ENCODE measurements at places on chromosomes 6 and 20.

DNA sequence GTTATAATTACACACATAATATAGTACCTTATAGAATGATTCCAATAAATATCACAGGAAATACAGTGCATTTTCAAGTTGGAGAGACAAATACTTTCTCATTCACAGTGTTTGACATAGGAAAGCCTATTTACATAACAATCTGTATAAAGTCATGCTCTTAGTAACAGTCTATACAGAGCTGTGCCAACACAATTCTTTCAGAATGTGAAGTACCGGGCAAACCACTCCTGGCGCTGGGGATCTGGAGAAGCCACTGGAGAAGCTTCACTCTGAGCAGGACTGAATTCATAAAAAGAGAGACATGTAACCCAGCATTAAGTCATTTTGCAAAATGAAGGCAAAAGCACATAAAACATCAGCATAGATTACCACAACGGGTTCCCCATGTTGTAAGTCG, 24.9 kb upstream of the MCM9 start:
- no peak for DNase-seq

- no peak for DNase-seq
These were observed 135.8 kb upstream of the NEDD9 start for GRCh38 chr6:11368264-11368663.

DNA sequence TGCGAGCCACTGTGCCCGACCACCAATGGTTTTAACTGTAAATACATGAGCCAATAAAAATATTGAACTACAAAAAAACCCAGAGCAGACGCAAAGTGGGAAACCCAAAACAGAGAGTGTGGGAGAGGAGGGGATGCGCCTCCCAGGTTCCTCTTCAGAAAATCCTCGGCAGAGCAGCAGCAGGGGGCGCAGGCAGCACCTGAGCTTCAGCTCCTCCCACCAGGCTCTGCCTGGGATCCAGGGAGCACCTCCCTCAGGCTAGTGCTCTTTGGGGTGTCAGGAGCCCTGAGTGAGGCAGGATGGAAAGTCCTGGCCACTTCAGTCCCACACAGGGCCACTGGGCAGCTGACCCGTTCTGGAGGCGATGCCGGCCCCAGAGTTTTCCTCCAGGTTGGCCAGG, 536.9 kb upstream of the CDH4 start:
- DNase-seq: no peak

- no peak for DNase-seq
These were observed 107.0 kb downstream of the STXBP5 start for GRCh38 chr6:147311218-147311617.

- DNase-seq: no peak
These were observed 54.7 kb downstream of the OR2B6 start for GRCh38 chr6:28011722-28012121.

DNA sequence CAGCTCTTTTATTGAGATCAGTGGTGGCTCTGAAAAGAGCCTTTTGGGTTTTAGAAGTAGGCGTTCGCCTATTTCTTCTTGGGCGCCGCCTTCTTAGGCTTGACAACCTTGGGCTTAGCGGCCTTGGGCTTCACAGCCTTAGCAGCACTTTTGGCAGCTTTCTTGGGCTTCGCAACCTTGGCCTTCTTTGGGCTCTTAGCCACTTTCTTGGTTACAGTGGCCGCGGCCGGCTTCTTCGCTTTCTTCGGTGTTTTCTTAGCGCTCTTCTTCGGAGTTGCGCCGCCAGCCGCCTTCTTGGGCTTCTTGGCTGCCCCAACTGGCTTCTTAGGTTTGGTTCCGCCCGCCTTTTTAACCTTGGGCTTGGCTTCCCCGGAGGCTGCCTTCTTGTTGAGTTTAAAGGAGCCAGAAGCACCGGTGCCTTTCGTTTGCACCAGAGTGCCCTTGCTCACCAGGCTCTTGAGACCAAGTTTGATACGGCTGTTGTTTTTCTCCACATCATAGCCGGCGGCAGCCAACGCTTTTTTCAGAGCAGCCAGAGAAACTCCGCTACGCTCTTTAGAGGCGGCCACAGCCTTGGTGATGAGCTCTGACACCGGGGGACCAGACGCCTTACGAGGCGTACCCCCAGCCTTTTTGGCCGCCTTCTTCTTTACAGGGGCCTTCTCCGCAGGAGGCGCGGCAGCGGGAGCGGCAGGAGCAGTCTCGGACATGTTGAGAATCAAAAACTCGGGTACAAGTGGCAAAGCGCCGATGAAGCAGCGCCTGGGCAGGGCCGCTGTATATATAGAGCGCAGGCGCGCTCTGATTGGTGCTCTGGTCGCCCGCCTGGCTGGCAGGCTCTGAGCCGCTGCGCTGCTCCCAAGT, 31.3 kb upstream of the HFE start:
- peak; percentile 93 for DNase-seq

GRCh38 chr6:168616816-168617765, 176.1 kb downstream of the SMOC2 start:
- DNase-seq: no peak

- DNase-seq: no peak
These were observed 298.4 kb downstream of the UTRN start for GRCh38 chr6:144583614-144583954.

DNA sequence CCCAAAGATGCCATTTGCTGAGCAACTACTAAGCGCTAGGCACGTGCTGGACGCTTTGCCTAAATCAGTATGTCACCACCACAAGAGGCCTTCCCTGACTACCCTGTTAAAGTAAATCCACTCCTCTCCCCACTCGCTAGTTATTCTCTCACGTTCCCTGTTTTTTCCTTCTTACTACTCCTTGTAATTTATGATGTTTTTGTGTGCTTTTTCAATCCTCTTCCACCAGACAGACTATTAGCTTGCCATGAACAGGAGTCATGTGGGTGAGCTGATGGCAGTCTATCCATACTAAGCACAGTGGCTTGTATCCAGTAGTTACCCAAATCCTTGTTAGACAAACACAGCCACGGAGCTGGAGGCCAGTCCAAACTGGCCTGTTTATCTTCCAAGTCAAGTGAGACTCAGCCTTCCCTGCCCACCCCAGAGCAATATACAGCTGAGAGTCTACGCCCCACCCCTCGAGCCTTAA, 41.2 kb downstream of the C6orf132 start:
- peak; percentile 43 for DNase-seq

GRCh38 chr20:3258429-3258828, 19.4 kb upstream of the SLC4A11 start:
- DNase-seq: no peak

GRCh38 chr20:57150559-57150958, 115.9 kb downstream of the BMP7 start:
- DNase-seq: no peak

DNA sequence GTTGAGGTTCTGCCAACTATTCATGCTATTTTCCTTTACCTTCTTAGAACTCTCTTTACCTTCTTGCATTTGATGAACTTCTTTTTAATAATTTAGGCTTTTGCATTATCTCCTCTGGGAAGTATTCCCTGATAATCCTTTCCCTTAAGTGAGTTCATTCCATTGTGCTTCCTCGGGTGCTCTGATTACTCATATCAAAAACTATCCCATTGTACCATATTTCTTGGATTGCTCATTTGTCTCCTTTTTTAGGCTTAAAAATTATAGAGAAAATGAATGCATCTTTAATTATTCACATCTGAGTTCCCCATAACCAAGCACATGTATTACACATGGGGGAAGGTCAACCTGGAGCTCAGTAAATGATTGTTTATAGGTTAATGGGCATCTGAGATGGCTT, 2.5 kb downstream of the CALHM4 start:
- DNase-seq: no peak

- DNase-seq: peak; percentile 63
These were observed 12.9 kb downstream of the IPCEF1 start for GRCh38 chr6:154343473-154344308.

DNA sequence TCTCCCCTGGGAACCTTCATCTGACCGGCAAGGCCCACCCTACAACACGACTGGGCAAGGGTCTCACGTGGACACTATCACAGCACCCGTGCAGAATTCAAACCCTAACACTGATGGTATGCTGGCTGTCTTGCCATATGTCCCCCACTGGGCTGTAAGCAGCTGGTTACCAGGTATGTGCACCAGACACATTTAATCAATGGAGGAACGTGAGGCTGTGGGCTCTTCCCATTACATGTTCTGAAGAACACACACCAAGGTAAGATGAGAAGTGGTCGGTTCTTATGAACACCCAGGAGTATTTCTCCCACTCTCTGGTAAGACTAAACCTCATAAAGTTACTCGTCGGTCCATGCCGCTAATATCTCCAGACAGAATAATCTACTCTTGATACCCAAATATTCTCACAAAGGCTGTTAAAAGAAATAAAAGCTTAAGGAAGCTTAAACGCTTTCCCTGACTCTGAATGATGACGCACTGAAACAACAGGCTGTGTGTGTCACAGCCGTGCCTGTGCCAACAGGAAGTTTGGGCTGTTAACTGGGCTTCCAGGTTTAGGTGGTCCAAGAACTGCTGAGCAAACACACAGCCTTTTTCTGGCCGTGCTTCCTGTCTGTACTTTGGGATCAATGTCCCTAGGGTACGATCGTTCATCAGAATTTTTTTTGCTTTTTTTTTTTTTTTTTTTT, 75.3 kb downstream of the SLC23A2 start:
- no peak for DNase-seq

GRCh38 chr6:169246445-169246844, 7.2 kb downstream of the THBS2 start:
- DNase-seq: no peak

- DNase-seq: no peak
These were observed 30.2 kb downstream of the MYB start for GRCh38 chr6:135211306-135211702.

DNA sequence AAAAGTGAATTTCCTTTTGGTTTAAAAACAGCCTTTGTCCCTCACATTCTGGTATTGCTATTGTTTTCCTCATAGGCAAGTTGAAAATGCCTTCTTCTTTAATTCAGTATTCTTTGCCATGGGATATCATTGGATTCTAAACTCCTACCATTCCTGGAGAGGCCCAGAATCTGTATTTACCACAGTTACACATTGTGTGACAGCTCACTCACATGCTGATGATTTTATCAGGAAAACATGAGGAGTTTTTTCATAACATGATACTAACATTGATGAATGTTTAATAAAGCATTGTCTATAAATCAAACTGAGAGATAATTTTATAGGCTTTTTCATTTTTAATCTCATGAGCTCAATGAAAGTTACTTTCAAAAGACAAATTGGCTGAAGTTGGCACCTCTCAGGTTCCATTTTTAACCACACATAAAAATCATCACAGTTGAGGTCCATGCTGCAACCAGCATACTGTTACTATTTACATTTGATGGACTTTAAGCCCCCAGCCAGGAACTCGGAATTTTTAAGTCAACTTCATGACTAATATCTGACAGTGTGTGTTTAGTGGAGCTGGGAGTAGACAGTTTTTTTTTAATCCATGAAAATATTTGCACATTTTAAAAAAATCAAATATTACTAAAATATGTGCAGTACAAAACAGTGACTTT, 82.8 kb downstream of the FAM83B start:
- no peak for DNase-seq

DNA sequence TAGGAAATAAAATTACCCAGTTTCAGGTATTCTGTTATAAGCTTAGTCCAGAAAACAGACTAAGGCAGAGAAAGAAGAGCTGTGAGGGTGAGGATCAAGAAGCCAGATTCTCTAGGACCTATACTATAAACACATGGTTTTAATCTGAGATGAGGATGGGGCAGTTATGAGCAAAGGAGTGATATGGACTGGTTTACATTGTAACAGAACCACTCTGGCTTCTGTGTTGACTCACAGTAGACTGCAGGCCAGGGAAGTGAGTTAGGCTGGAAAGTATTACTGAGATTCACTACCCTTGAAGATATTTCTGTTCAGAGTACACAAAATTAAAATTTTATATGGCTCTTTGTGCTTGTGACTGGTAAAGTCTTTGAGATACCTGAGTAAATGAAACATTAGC, 3.2 kb upstream of the RWDD1 start:
- no peak for DNase-seq

DNA sequence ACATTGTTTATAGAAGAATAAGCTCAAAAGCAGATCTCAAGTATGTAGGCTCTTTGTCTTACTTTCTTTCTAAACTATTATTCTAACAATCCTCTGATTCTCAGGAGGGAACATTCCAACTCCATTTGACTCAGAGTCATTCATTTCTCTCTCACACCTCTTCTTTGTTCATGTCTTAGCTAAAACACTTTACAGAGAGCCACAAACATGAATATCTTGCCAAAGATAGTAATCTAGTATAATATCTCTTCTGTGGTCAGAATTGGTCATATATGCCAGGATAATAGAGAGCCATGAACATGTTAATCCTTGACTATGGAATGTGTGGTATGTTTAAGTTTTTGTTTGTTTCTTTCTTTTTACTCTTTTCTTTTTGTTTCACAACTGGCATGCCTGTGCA, 456.0 kb upstream of the PTCHD4 start:
- DNase-seq: no peak

DNA sequence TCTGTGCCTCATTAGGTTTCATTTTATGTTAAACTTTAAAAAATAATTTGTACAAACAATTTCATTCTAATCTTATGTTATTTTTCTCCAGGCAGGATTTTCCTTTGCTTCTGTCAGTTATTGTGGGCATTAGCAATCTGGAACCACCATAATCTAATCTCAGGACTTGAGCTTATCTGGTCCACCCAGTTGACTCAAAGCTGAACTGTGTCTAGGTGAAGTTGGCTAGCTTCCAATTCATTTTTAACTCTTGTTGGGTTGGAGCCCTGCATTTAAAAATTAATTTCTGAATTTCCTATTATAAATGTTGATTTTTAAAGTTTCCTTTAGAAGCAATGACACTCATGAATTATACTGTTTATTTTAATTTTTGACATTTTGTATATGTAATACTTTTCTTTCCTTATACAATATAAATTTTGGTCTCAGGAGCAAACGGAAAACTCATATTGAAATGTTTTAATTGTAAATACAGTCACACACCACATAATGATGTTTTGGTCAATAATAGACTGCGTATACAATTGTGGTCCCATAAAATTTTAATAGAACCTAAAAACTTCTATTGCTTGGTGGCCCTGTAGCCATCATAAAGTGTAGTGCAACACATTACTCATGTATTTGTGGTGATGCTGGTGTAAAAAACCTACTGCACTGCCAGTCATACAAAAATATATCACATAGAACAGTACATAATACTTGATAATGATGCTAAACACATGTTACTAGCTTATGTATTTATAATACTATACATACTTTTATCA, 121.3 kb downstream of the CLVS2 start:
- DNase-seq: no peak

GRCh38 chr6:110735666-110736065, 79.6 kb downstream of the CDK19 start:
- DNase-seq: no peak
